T47D (cell line): ENCODE measurements at places on chromosomes 12 and 14.

DNA sequence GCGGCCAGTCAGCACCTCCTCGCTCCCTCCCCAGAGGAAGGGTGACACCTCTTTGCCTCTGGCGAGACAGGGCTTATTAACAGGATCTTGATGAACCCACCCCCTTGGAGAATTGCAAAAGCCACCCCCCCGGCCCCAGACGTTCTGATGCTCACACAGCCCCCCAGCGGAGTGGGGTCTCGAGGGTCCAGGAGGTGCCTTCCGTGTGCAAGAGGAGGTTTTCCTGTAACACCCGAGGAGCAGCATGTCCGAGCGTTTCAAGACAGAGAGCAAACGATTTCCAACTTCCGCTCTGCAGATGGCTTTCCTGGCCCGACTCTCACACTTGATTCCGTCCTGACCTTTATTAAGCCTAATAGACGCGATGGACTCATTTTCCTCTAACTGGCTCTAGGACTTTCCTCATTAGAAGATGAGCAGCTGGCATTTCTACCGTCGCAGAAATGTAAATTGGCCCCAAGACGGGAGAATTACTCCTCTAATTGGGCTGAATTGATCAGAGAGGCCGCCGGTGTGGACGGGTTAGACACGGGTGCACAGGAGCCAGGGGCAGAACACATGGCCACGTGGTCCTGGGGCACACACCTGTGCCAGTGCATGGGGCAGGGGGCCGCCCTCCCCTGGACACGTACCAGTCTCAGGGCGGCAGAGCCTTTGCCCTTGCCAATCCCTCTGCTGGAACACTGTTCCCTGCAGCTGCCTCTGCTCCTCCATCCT, 84.4 kb downstream of the NOC4L start:
- no peak for DNase-seq

- no peak for DNase-seq
Measured at GRCh38 chr14:93090826-93091555, 24.7 kb downstream of the ITPK1 start.

DNA sequence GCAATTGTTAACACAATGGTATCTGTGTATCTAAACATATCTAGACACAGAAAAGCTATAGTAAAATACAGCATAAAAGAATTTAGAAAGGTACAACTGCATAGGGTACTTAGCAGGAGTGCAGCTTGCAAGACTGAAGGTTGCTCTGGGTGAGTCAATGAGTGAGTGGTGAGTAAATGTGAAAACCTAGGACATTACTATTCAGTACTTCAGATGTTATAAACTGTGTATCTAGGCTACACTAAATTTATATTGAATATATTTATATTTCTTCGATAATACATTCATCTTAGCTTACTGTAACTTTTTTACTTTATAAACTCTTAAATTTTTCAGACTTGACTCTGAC, 409.0 kb upstream of the DCN start:
- DNase-seq = no peak

- DNase-seq = no peak
Measured at GRCh38 chr14:65357113-65357512, 55.4 kb upstream of the FUT8 start.

DNA sequence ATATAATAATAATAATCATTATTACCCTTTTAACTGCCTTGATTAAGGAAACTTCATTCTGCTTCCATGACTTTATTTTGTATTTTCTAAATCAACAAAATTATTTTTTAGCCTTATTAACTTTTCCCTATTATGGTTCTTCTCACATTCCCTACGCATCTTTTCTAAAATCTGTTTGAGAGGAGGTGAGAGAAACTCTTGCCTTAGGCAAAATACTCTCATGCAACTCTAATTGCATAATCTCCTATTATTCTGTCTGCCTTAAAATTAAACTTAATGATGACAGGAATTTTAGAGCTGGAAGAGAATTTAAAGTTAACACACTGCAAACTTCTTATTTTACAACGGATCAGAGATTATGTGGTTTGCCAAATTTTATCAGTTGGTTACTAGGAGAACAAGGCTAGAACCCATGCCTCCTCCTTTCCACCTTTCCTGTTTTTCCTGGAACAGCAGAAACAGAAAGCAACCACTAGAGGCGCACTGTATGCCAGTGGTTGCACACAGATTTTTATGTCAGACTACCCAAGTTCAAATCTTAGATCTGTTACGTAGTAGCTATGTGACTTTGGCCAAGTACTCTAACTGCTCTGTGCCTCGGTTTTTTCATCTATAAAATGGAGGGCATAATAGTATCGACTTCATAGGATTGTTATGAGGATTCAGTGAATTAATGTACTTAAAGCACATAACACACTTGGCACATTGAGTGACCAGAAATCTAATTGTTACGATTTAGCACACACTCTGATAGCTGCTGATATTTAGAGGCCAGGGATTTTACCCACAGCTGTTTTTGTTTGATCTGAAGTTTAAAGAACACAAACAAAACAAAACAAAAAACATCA, 4.3 kb upstream of the BRMS1L start:
- DNase-seq = peak; percentile 72

DNA sequence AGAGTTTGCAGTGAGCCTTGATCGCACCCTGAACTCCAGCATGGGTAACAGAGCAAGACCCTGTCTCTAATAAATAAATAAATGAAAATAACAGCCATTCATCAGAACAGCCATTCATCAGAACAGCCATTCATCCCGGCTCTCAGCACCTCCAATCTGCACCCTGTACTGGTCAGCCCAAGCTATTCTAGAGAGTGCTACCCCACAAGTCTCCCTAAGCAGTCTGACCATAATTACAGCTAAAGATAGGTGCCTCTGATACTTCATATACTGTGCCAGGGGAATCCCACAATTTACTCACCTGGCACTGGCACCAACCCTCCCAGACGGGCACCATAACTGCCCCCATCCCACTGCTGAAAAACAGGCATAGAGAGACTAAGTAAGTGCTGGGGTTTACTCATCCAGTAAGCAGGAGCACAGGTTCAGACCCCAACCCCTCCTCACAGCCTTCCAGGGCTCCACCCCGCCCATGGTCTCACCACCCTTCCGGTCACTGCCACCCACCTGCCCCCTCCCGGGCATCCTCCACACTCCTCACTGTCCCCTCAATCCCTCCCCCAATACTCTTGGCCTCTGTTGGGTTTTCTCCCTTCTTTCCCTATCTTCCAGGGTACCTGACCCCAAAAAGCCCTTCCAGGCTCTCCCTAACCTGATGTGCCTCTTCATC, 15.2 kb upstream of the EIF5 start:
- no peak for DNase-seq

- no peak for DNase-seq
Measured at GRCh38 chr12:119372540-119372939, 38.0 kb downstream of the CCDC60 start.

- no peak for DNase-seq
Measured at GRCh38 chr12:42284157-42284556, 41.7 kb downstream of the ZCRB1 start.

GRCh38 chr12:130715998-130716968, at the start of gene RIMBP2:
TSS of gene RIMBP2 (minus strand) at chr12:130716299. CDS start at chr12:130479013, 237,286 bp downstream.
- no peak for DNase-seq

DNA sequence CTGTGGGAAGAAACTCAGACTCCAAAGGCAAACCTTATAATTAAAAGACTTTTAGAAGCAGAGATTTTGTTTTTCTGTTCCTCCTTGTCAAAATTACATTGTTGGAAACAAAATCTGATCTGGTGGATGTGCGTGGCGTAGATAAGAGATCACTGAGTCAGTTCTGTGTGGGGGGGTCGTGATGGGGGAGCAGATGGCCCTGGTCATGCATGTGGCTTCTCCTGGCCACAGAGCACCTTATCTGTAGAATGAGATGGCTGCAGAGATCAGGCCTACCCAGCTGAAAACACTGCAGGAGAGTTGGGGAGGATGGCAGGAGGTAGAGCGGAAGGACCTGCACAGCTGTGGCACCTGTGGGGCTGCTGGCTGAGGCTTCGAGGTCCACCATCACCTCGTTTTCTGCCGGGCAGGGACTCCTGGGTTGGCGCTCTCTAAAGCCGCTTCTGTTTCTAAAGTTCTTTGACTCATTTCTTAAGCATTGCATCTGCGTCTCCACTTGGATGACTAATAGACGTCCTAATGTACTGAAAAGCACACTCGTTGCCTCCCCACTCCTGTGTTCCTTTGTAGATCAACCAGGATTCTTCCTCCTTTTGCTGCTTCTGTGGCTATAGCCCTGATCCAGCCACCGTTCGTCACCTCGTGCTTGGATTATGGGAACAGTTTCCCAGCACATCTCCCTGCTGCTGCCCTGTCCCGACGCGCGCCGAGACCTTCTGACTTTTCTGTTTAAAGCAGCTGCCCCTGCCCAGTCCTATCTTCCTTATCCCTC, 93.4 kb downstream of the TSPAN9 start:
- DNase-seq = no peak

- no peak for DNase-seq
Measured at GRCh38 chr14:99203080-99203479, 68.9 kb downstream of the BCL11B start.

GRCh38 chr14:101823511-101824120, 62.1 kb downstream of the PPP2R5C start:
- DNase-seq = no peak

DNA sequence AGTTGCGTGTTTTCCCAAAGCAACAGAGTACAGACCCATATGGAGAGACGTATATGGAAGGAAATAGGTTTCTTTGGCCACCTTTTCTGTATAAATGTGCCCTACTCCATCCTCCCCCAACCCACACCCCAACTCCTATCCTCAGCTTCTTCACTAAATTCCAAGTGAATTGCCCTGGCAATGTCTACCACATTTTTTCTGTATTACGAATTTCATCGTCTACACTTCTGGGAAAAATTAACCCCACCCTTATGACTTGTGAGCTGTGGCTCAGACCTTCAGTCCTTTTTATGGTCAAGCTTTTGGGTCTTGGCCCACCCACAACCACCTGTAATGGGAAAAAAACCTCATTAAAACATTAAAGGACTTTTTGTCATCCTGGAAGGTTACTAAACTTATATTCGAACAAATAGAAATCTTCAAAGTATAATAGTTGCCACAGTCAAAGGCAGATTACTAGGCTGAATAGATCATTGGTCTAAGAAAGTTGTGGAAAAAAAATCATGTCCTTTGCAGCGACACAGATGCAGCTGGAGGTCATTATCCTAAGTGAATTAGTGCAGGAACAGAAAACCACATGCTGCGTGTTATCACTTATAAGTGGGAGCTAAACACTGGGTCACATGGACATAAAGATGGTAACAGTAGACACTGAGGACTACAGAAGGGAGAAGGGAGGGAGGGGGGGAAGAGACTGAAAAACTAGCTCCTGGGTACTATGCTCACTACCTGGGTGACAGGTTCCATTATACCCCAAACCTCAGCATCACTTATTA, 15.7 kb upstream of the NFKBIA start:
- DNase-seq = no peak

- DNase-seq = no peak
Measured at GRCh38 chr12:49189731-49190716, 1.1 kb upstream of the TUBA1A start.

DNA sequence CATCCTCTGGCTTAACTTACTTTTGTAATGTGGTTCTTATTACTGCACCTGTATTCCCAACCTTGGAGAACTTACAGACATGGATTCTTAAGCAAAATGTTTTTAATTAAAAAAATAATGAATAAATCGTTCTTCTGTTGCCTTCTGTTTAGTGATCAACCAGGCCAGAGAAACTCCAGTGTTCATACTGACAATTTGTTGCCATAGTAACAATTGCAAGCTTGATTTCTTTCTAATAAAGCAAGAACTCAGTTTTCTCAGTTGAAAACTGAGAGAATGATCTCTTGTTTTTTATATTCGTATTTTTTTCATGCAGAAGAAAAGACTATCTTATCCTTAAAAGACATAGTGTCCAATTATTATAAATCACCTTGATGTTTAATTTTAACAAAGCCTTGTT, 106.5 kb upstream of the LMNTD1 start:
- DNase-seq = no peak

DNA sequence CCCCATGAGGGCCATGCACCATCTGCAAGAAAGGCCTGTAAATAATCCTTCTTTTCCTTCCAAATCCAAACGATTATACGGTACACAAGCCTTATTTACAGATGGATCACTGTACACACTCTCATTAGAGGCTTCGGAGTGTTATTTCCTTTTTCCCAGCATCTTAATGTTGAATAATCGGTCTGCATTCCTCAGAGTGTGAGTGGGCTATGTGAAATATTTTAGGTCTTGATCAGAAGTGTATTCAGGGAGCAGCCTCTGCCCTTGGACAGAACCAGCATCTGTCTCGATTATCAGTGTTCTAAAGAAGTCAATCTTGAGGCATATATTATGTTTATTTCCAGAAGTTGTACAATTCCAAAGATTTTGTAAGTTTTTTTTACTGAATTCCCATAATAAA, 340.6 kb downstream of the SEC23A start:
- DNase-seq = no peak

- DNase-seq = no peak
Measured at GRCh38 chr14:64929014-64929359, 13.6 kb downstream of the GPX2 start.

DNA sequence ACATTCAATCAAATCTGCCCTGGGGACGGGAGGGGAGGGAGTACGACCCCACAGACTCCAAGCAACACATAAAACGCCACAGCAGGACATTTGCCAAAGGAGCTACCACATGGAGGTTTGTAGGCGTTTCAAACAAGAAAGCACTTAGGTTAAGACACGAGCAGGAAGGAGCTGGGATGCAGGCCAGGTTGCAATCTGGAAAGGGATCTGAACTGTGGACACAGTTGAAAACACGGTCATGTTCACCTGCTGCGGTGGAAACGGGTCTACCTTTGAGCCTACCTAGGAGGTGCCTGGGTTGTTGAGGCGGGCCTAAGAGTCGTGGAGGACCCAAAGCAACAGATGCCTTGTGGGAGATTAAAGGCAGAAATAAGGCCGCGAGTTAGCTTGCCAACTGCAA, 18.4 kb downstream of the PRKAB1 start:
- DNase-seq = peak; percentile 77

GRCh38 chr12:120771097-120771496, 45.5 kb downstream of the ACADS start:
- DNase-seq = no peak

GRCh38 chr12:78442454-78442801, 422.1 kb upstream of the SYT1 start:
- DNase-seq = no peak

DNA sequence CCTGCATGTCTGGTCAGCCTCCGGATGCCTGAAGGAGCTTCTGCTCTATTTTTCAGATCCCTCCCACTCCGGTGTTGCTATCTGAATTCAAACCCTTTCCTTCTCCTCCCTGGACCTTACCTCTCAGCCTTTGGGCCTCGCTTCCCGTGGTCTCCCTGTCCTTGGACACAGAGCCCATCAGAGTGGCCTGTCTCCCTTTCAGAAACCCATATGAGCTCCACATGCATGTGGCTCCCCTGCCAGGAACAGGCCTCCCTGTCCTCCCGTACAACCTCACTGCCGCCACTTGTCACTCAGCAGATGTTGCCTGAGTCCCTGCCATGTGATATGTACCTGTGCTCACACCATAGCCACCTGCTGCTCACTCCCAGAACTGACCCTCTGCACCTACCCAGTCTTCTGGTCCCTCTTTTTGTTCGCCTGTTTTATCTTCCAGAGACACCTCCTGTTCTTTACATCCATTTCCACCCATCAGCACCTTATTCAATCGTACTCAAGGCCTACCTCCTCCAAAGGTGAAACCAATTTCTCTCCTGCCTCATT, 182.5 kb downstream of the ZFP36L1 start:
- peak; percentile 57 for DNase-seq
